ENCODE measurements at places on chromosomes 2 and 18. TPM values are rescaled to one million over a fixed set of nuclear protein-coding genes. Genes with fewer than 3 reads are reported as not detected.

Gene FEV
- polyA plus RNA-seq, result not detected

Gene CROCC2
- not detected for polyA plus RNA-seq

Gene CYRIA
- polyA plus RNA-seq, result 17.0 TPM

Gene TPO
- 0.18 TPM for polyA plus RNA-seq

Gene IL36B
- polyA plus RNA-seq, result not detected

Gene TMEM214
- polyA plus RNA-seq, result 41.7 TPM

Gene ZNF236
- polyA plus RNA-seq, result 4.3 TPM

Gene PRSS56
- polyA plus RNA-seq, result not detected

Gene ACTR3
- polyA plus RNA-seq, result 166 TPM

DNA sequence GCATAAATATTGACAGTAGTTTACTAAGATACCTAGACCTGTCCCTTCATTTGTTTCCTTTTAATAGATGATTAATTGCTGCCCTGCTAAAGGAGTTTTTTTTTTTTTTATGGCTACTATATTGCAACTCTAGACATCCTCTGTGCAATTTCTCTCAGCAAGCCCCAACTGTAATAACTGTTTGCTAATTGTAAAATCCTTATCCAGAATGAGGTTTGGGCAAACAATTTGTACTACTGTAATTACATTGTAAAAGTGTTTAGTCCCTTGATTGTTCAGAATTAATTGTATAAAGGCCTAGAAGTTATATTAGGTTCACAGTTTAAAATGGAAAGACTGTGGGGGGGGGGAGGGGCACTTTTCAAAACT, 3.7 kb upstream of the MEIS1 start:
- H3K4me1 ChIP-seq, result peaks cover 2% of the 10 kb centered on the region
- no peak overlapping the region for H3K4me3 ChIP-seq
- H3K36me3 ChIP-seq, result no peaks in the 10 kb centered on the region
- DNase-seq, result no peak

- no peaks in the 10 kb centered on the region for H3K36me3 ChIP-seq
- no peak overlapping the region for H3K4me3 ChIP-seq
- H3K27ac ChIP-seq, result no peak overlapping the region
- DNase-seq, result no peak
- peaks cover 6% of the 10 kb centered on the region for H3K4me1 ChIP-seq
Observed at GRCh38 chr2:238701341-238702206, 146.3 kb upstream of the TWIST2 start.

DNA sequence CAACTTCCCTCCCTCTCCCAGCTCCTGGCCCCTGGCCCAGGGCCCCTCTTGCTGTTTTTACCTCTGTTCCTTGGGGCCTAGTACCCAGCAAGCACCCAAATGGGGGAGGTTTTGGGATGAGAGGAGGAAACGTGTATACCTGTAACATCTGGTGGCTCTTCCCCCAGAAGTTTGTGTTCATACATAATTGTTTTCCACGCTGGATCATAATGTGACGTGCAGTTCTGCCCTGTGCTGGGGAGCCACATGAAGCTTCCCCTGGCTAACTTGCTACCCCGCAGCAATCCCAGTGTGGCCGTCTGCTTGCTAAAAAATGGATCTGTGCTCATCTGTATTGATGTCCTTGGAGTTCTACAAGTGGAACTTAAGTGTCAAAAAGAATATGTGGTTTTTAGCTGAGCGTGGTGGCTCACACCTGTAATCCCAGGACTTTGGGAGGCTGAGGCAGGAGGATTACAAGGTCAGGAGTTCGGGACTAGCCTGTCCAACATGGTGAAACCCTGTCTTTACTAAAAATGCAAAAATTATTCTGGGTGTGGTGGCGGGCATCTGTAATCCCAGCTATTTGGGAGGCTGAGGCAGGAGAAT, 36.5 kb downstream of the ANO7 start:
- no peak for DNase-seq
- H3K27ac ChIP-seq, result no peak overlapping the region
- peaks cover 10% of the 10 kb centered on the region for H3K4me1 ChIP-seq
- no peaks in the 10 kb centered on the region for H3K27me3 ChIP-seq
- no peak overlapping the region for H3K4me3 ChIP-seq

- H3K4me3 ChIP-seq, result no peak overlapping the region
- H3K27me3 ChIP-seq, result no peaks in the 10 kb centered on the region
- no peaks in the 10 kb centered on the region for H3K36me3 ChIP-seq
- peak; percentile 5 for DNase-seq
- peaks cover 3% of the 10 kb centered on the region for H3K4me1 ChIP-seq
Observed at GRCh38 chr2:128449226-128450061, 130.8 kb upstream of the HS6ST1 start.

- no peaks in the 10 kb centered on the region for H3K4me1 ChIP-seq
- no peak for DNase-seq
- H3K27ac ChIP-seq, result no peak overlapping the region
- H3K4me3 ChIP-seq, result no peak overlapping the region
- H3K27me3 ChIP-seq, result no peaks in the 10 kb centered on the region
- no peaks in the 10 kb centered on the region for H3K36me3 ChIP-seq
Observed at GRCh38 chr2:208426412-208427045, 19.9 kb downstream of the PTH2R start.

- no peak for DNase-seq
- no peaks in the 10 kb centered on the region for H3K36me3 ChIP-seq
- H3K27ac ChIP-seq, result no peak within 1 kb of the TSS
- H3K27me3 ChIP-seq, result no peaks in the 10 kb centered on the region
- peaks cover 8% of the 10 kb centered on the region for H3K4me1 ChIP-seq
Observed at GRCh38 chr18:904218-905090, at the start of gene ADCYAP1. Gene ADCYAP1, plus strand, starts transcription at chr18:904871. Its CDS starts 516 bp downstream, at chr18:905387.

- no peaks in the 10 kb centered on the region for H3K36me3 ChIP-seq
- DNase-seq, result no peak
- no peaks in the 10 kb centered on the region for H3K27me3 ChIP-seq
- no peak overlapping the region for H3K27ac ChIP-seq
Observed at GRCh38 chr2:181998041-181998835, 12.6 kb downstream of the PPP1R1C start.

DNA sequence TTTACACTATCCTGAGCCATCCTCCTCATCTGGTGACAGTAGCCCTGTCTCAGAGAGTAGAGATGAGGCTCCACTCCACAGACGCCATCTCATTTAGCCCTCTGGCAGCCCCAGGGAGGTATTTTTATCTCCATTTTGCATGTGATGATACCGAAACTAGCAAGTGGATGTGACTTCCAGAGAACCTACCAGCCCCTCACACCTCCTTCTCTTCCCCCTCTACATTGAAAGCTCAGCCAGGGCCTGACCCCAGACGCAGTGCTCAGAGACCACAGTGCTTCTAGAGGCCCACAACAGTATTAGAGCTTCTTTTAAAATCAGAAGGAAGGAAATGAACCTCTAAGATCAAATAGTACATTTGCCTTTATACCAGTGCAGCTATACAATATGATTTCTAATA, 8.3 kb downstream of the GYPC start:
- no peaks in the 10 kb centered on the region for H3K27me3 ChIP-seq
- no peak for DNase-seq
- H3K27ac ChIP-seq, result no peak overlapping the region
- no peaks in the 10 kb centered on the region for H3K36me3 ChIP-seq

DNA sequence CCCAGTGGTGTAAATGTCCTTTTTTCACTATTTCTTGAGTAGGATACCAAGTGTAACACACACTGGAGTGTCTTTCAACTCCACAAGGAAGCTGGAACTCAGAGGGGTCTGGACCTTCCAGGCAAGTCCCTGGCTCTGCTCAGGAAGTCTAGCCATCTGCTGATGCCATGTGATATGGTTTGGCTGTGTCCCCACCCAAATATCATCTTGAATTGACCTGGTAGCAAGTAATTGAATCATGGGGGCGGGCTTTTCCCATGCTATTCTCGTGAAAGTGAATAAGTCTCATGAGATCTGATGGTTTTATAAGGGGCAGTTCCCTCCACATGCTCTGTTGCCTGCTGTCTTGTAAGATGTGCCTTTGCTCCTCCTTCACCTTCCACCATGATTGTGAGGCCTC, 99.4 kb upstream of the CDC42EP3 start:
- H3K36me3 ChIP-seq, result no peaks in the 10 kb centered on the region
- no peak overlapping the region for H3K4me3 ChIP-seq
- no peak overlapping the region for H3K27ac ChIP-seq
- H3K27me3 ChIP-seq, result no peaks in the 10 kb centered on the region
- H3K4me1 ChIP-seq, result peaks cover 16% of the 10 kb centered on the region

DNA sequence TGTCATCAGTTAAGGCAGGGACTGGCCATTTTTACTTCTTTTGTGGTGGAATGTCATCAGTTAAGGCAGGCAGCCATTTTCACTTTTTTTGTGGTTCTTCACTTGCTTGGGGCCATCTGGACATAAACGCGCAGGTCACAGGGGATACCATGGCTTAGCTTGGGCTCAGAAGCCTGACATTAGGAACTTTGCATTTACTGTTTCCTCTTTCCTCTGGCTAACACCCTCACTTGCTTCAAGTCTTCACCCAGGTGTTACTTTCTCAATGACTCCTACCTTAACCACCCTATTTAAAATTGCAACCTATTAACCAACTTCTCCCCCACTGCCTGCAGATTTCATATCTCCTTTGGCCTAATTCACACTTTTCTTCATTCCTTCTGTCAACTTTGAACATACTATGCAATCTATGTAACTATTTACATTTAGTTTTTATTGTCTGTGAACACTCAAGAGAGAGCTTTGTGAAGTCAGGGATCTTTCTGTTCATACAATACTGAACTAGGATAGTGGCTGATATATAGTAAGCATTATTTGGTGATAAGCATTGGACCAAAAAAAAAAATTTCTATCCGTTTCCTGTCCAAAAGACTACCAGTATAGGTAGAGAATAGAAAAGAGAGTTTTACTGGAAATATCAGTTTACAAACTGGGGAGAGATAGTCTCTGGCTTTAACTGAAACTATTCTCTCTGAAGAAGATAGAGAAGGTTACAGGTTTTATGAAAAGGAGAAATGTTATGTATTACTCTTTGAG, 600.1 kb upstream of the ZNF804A start:
- no peak overlapping the region for H3K4me3 ChIP-seq
- no peaks in the 10 kb centered on the region for H3K4me1 ChIP-seq
- no peak for DNase-seq
- H3K27me3 ChIP-seq, result no peaks in the 10 kb centered on the region
- no peaks in the 10 kb centered on the region for H3K36me3 ChIP-seq
- no peak overlapping the region for H3K27ac ChIP-seq

GRCh38 chr2:230688490-230688889, 24.2 kb upstream of the CAB39 start:
- DNase-seq, result no peak
- no peak overlapping the region for H3K4me3 ChIP-seq
- H3K4me1 ChIP-seq, result no peaks in the 10 kb centered on the region
- H3K27ac ChIP-seq, result no peak overlapping the region
- H3K36me3 ChIP-seq, result no peaks in the 10 kb centered on the region
- H3K27me3 ChIP-seq, result no peaks in the 10 kb centered on the region

GRCh38 chr2:223513771-223514455, 88.2 kb downstream of the SCG2 start:
- DNase-seq, result no peak
- no peak overlapping the region for H3K4me3 ChIP-seq
- H3K27me3 ChIP-seq, result no peaks in the 10 kb centered on the region
- no peaks in the 10 kb centered on the region for H3K36me3 ChIP-seq

GRCh38 chr2:127530245-127531140, 4.2 kb upstream of the IWS1 start:
- H3K4me3 ChIP-seq, result no peak overlapping the region
- no peaks in the 10 kb centered on the region for H3K36me3 ChIP-seq
- no peak overlapping the region for H3K27ac ChIP-seq
- H3K4me1 ChIP-seq, result peaks cover 2% of the 10 kb centered on the region
- H3K27me3 ChIP-seq, result no peaks in the 10 kb centered on the region

DNA sequence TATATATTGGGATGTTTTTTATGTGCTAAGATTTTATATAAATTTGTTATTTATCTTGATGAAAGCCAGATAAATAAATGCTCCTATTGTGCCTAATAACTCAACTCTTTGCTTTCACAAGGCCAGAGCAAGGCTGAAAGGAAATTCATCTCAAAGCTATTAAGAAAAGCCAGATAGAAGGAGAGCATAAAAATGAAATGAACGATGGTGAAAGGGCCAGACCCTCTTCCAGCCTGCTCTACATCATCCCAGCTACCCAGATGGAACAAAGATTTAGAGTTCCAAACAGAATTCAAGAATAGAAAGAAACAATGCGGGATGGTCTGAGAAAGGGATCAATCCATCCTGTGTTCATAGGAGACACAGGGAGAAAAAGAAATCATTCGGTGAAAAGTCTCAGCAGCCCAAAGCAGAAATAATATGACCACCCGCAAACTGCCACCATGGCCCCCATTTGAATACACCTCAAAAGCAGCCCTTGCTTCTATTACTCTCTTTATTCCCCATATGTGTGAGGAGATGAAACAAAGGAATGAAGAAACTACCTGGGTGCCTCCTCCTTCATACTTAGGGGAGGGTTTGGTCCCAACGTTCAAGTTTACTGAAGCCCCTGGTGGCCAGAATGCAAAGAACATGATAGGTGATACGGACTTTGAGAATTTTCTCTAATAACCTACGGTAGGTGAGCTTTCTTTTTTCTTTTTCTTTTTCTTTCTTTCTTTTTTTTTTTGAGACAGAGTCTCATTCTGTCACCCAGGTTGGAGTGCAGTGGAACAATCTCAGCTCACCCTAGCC, 110.1 kb upstream of the FBXO11 start:
- H3K27ac ChIP-seq, result no peak overlapping the region
- no peaks in the 10 kb centered on the region for H3K27me3 ChIP-seq
- H3K4me1 ChIP-seq, result no peaks in the 10 kb centered on the region
- DNase-seq, result no peak

GRCh38 chr2:120483355-120483754, 137.4 kb downstream of the INHBB start:
- no peaks in the 10 kb centered on the region for H3K27me3 ChIP-seq
- no peak overlapping the region for H3K4me3 ChIP-seq
- no peaks in the 10 kb centered on the region for H3K4me1 ChIP-seq
- no peaks in the 10 kb centered on the region for H3K36me3 ChIP-seq
- no peak for DNase-seq

- peak within 1 kb of the TSS; percentile 26 for H3K4me3 ChIP-seq
- H3K4me1 ChIP-seq, result peaks cover 7% of the 10 kb centered on the region
- H3K36me3 ChIP-seq, result no peaks in the 10 kb centered on the region
- H3K27ac ChIP-seq, result no peak within 1 kb of the TSS
Observed at GRCh38 chr2:132669908-132670495, at the start of gene LYPD1. Gene LYPD1, minus strand, starts transcription at chr2:132670205. Its CDS starts 273 bp downstream, at chr2:132669932.

GRCh38 chr2:107553539-107553938, 273.2 kb upstream of the RGPD4 start:
- H3K4me3 ChIP-seq, result no peak overlapping the region
- no peak overlapping the region for H3K27ac ChIP-seq
- H3K27me3 ChIP-seq, result no peaks in the 10 kb centered on the region
- no peaks in the 10 kb centered on the region for H3K4me1 ChIP-seq

- H3K27me3 ChIP-seq, result no peaks in the 10 kb centered on the region
- no peak overlapping the region for H3K27ac ChIP-seq
- H3K4me3 ChIP-seq, result no peak overlapping the region
- peaks cover 6% of the 10 kb centered on the region for H3K4me1 ChIP-seq
- DNase-seq, result no peak
- H3K36me3 ChIP-seq, result no peaks in the 10 kb centered on the region
Observed at GRCh38 chr18:55316486-55317184, 271.4 kb downstream of the TCF4 start.

GRCh38 chr18:61870151-61870550, 22.7 kb downstream of the RNF152 start:
- no peak overlapping the region for H3K27ac ChIP-seq
- no peaks in the 10 kb centered on the region for H3K27me3 ChIP-seq
- no peak for DNase-seq

- no peak for DNase-seq
- no peaks in the 10 kb centered on the region for H3K27me3 ChIP-seq
- H3K36me3 ChIP-seq, result no peaks in the 10 kb centered on the region
- no peak overlapping the region for H3K27ac ChIP-seq
Observed at GRCh38 chr2:140122001-140122400, 1341.8 kb upstream of the NXPH2 start.

- no peak overlapping the region for H3K27ac ChIP-seq
- DNase-seq, result no peak
- no peaks in the 10 kb centered on the region for H3K27me3 ChIP-seq
- H3K4me3 ChIP-seq, result no peak overlapping the region
- H3K36me3 ChIP-seq, result no peaks in the 10 kb centered on the region
Observed at GRCh38 chr18:74508366-74508765, 12.2 kb downstream of the CNDP2 start.

All from ovary (tissue), 10 donors.